Esophagus squamous epithelium (tissue), 5 donors: ENCODE measurements at places on chromosomes 5 and 9.

GRCh38 chr9:131042666-131043065, 33.7 kb downstream of the LAMC3 start:
- DNase-seq = no peak

DNA sequence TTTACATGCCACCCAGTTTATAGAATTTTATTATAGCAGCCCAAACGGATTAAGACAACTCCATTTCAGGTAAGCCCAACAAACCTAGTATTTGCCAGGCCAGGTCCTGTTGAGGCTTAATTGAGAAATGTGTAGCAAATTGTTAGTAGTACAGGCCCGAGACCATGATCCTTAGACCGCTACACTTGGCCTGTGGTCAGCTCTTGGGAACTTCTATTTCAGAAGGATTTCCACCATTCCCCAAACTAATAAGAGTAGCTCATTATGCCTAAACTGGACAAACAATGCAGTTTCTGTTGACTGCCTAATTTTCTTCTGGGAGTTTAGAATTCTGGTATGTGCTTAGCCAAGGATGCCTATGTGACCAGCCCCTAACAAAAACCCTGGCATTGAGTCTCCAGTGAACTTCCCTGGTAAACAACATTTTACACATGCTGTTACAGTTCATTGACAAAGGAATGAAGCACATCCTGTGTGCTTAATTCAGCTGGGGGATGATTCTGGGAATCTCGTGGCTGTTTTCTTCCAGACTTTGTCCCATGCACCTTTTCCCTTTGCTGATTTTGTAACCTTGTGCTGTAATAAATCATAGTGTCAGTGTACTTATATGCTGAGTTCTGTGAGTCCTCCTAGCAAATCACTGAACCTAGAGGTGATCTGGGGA, 5.6 kb upstream of the GPX3 start:
- no peak for DNase-seq

- DNase-seq = no peak
These were observed 33.5 kb downstream of the TMEM245 start for GRCh38 chr9:109086221-109086620.

DNA sequence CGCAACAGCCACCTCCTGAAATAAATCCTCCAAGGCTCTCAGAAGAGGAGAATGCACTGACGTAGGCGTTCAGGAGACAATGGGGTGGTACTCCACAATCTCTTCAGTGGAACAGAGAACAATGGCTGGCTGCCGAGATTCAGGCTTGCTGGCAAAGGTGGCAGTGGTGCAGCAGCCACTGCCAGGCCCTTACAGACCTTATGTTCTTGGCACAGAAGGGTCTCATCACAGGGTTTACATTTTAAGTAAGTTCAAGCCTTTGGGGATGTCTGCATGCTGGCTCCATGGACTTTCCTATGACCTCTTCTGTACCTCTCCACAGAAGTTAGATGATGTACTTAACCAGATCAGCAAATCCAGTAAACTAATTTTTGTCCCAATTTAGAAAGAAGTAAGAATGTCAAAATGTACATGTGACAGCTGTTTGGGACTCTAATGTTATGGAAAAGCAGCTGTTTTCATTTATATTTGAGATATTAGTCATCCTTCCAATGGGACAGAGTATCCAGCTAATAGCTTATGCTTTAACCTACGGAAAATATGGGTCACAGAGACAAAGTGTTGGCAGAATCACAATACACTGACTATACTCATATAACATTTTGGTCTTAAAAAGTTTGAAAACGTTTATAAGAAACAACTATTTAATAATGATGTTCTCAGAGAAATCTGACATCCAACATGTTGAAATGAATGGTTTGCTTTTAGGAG, 180.9 kb downstream of the MAPKAP1 start:
- DNase-seq = no peak

DNA sequence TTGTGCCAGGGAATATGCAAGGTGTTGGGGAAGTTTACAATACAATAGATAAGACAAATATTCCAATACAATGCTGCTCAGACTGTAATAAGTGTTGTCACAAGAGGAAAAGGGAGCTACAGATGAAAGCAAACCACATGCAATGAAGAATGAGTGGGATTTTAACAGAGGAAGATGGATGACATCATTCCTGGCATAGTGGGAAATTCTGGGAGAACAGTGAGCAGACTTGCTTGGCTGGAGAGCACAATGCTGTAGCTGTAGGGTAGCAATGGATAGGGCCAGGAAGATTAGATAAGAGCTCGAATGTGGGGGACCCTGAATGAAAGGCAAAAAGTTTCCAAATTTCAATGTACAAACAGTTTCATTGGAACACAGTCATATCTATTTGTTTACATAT, 9.5 kb upstream of the DPYSL3 start:
- no peak for DNase-seq

GRCh38 chr5:100479079-100479688, 56.0 kb upstream of the FAM174A start:
- DNase-seq = no peak

DNA sequence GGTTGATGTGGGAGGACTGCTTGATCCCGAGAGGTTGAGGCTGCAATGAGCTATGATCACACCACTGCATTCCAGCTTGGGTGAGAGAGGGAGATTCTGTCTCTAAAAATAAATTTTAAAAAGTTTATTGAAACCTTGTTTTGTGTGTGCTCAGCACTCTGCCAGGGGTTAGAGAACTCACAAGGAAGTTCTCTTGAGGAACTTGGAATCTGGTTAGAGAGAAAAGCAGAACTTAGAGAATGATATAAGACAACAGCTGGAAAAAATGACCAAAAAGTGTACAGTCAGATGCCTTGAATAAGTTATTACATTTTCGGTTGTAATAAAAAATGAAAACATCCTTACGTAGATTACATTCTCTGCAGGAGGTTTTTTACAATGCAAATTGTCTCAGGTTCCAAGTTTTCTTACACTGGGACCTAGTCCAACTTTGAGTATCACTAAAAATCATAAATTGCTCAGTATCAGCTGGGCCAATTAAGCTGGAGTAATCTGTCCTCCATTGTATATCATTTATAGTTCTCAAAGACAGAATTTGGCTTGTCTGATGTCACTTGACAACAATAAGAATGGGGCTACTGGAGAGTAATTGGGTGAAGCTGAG, 21.7 kb upstream of the TENT2 start:
- DNase-seq = no peak

DNA sequence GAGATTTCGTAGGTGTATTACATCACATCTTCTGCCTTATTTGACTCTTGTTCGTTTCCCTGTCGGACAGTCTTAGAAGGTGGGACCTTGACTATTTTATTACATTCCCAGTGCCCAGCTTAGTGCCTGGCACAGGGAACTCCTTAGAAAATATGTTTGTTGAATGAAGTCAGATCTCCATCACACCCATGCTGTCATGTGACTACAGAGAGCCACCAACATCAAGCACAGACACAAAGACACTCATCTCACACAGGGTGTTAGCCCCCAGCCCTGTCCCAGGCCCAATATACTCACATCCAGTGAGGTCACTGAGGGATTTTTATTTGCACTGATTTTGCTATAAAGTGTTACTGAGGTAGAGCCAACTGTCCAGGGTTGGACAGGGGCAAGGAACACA, 692 bp upstream of the SRA1 start:
- DNase-seq = no peak

GRCh38 chr5:63055421-63055820, 476.8 kb downstream of the LRRC70 start:
- DNase-seq = no peak

DNA sequence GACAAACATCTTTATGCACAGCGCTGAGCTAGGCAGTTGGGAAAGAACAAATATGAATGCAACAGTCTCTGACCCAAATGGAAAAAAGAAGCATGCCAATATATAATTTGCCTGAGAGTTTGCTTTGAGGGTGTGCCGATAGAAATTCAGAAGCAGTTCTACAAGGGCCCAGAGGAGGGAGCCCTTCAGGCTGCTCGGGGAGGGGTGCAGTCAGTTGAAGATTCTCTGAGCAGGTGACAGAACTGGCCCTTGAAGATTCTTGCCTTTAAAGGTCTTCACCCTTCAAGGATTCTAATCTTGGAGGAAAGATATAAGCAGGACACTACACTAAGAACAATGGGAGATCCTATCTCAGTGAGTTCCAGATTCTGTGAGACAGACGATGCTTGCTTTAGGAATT, 3.7 kb upstream of the PAPPA start:
- no peak for DNase-seq

DNA sequence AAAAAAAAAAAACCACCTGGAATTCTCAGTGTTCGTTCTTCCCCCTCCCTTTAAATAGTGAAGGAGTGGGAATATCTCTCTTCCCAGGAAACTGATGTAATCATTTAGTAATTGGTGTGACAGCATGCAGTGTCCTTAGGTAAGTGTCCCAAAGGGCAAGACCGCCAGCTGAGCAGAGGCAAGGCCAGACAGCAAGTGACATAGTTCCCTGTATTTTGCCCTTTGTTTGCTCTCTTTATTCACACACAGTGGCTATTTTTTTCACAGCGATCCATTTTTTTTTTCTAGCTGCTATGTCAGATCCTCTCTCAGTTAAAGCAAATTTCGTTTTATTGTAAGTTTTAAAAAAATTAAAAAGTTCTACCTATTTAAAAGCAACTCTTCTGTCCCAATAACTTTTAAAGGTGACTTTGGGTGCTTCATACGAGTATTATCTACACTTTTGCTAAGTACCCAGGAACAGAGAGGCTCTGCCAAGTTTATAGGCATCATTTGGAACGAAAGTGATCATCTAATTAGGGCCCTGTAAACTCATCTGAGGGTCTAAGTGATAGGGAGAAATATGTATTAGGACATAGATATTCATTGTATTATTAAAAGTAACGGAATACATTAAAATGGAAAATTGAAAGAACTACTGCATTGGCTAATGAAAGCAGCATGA, 98.2 kb upstream of the ALDH1A1 start:
- no peak for DNase-seq

- no peak for DNase-seq
These were observed 216.3 kb downstream of the ISL1 start for GRCh38 chr5:51599587-51599986.

GRCh38 chr5:15929611-15930263, 249.9 kb downstream of the MARCHF11 start:
- DNase-seq = no peak

DNA sequence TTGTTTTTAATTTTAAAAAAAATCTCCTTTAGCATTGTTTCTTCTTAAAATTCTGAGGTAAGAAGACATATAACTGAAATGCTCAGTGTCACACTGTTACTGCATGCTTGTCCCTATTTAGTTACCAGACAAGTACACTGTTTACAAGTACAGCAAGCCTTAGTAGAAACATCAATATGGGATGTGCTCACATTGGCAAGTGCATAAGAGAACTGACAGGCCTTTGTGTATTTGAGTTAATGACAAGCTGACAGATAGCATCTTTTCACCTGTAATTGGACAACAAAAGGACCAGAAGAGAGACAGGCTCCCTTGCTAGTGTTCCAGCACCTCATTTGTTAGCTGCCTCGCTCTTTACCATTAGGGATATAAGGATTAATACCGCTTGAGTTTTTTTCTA, 63.6 kb downstream of the PDE4D start:
- no peak for DNase-seq

DNA sequence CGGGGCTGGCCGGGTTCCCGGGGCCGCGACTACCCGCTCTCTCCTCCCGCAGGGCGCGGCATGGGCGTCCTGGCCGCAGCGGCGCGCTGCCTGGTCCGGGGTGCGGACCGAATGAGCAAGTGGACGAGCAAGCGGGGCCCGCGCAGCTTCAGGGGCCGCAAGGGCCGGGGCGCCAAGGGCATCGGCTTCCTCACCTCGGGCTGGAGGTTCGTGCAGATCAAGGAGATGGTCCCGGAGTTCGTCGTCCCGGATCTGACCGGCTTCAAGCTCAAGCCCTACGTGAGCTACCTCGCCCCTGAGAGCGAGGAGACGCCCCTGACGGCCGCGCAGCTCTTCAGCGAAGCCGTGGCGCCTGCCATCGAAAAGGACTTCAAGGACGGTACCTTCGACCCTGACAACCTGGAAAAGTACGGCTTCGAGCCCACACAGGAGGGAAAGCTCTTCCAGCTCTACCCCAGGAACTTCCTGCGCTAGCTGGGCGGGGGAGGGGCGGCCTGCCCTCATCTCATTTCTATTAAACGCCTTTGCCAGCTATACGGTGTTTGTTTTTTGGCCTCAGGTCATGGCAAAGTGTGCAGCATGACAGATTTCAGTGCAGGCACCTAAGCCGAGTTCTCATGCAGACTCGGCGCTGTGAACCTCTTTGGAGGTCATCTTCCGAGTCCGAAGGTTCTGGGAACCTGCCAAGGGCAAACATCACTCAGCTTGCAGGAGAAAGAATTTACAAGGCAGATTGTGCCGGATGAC, 516 bp downstream of the MRPL41 start:
- DNase-seq = no peak

DNA sequence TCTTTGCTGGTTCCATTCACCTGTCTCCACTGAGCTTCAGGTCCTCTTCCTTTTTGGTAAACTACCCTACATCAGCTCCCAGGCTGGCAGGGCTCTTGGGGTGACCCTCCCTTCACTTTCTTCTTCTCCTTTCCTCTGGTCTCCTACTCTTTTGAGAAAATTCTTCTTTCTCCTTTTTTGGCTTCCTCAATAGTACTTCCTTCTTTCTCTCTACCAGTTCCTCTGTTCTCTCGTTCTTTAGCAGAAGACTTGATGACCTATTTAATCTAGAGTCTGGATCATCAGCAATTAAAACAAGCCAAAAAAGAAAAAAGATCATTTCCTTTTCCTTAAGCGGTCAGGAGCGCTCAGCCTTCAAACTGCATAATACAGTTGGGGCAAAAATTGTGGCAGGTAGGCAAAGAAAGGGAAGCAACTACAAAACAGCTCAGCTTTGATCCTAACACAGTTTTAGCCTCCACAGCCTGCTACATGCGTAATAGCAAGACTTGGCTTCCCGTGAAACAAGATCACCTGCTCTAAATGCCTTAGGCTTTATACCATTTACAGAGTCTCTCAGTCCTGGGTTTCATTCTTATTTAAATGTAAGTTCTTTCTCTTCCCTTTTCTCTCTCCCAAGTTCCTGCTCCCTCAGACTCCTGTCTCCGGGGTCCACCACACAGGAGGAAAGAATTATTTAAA, 14.0 kb upstream of the GSN start:
- DNase-seq = no peak

DNA sequence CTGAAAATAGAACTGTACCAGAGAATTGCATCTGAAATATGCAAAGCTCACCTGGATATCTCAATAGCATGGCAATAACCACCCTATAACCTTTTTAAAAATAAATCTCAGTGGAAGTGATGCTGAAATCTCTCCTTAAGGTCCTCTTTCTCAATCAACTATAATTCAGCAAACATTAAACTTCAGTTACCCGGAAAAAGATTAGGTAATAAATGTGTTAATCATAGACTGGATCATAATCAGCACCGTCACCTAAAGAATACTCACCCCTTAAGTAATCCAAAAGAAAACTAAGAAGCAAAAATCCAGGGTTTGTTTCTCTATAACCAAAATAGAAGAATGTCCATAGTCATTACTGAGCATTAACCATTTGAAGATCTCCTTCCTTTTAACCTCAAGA, 44.3 kb upstream of the DENND4C start:
- no peak for DNase-seq

DNA sequence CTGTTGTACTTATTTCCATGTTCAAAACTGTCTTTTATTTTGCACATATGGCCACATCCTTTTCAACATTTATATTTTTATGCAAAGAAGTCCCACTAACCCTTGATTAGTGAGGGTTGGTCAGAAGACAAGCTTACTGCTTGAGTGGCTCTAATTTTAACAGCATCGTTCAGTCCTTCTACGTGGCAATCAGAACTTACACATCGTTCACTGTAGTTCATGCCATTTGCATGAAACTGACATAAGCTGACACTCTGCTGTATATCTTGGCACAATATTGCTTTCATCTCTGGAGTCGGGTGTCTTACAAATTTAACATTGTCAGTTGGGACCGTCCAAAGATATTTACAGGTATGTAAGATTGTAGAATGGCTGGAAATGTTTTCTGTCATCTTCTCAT, 50.6 kb downstream of the MARCHF11 start:
- DNase-seq = no peak

- DNase-seq = no peak
These were observed 22.1 kb downstream of the PTCH1 start for GRCh38 chr9:95494416-95495371.
